Stimulated activated CD8-positive, alpha-beta memory T cell treated with anti-CD3 and anti-CD28 coated beads, Interleukin-2, amount 100 ng/mL, for 48 hours (primary cell): ENCODE measurements at places on chromosomes 1 and 21.

DNA sequence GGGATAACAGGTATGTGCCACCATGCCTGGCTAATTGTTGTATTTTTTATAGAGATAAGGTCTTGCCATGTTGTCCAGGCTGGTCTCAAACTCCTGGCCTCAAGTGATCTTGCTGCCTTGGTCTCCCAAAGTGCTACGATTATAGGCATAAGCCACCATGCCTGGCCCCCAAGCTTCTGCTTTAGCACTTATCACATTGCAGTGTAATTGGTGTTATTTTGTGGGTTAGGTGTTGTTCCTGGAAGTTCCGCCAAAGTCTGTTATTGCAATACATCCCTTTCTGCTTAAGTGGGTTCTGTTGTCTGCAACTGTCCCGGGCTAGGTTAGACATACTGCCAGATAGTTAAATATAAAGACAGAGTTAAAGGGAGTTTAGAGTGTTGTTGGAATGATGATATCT is 3.4 kb downstream of the ZCCHC17 start:
- DNase-seq = no peak

DNA sequence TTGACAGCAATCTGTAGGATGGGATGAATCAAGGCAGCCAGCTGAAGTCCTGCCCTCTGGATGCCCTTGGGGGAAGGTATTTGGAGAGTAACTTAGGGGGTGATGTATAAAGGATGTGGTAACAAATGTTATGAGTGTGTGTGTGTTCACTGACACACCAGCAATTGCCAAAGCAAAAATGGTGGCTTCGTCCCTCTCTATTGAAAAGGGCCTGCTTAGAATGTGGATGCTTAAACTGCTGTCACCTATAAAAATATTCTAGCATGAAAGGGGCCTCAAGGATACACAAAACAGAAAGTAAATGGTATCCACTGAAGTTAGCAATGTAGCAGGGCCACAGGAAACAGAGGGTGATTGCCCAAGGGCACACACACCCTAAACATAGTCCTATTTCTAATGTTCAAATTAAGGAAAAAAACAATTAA is 15.1 kb upstream of the AIM2 start:
- no peak for DNase-seq

GRCh38 chr1:212531796-212532195 is 76.8 kb upstream of the ATF3 start:
- no peak for DNase-seq

DNA sequence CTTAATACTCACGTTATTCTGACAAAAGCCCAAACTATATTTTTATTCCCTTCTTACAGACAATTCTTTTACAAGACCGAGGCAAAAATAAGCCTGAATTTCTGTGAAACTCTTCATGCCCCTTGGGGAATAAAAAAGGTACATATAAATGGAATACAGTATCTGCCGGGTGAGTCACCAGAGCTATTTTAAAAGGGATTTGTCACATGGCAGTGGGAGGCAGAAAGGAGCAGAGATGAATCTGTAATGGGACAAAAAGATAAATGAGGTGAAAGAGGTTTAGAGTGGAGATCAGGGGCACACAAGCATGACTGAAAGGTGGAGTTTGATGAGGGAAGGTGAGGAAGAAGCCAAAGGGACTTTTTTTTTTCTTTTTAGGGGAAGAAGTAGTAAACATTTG is 8.8 kb downstream of the XCL1 start:
- DNase-seq = no peak

DNA sequence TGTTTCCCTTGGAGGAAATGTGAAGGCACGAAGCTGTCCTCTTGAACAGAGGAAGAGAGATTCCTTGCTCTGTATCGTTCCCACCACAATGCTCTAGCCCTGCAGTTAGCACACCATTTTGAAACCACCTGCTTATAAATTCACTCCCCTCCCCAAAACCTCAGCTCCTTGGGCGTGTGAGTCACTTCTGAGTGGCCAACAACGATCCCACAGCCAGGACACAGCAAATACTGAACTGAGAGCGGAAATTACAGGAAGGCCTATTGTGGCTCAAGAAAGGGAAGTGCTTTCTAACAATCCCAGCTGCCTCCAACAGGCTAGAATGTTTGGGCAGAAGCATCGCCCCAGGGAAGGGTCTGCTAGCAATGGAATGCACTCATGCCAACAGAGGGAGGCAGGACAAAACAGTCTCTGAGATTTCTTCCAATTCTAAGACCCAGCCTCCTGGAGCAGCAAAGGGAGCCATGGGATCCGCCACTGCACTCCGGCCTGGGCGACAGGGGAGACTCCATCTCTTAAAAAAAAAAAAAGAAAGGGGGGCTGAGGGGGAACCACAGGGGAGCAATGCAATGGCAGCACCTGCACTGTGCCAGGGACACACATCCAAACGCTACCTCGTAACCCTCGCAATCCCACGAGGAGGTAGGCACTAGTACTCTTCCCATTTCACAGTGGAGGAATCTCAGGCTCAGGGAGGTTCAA is 1.9 kb downstream of the TMEM53 start:
- DNase-seq = no peak

DNA sequence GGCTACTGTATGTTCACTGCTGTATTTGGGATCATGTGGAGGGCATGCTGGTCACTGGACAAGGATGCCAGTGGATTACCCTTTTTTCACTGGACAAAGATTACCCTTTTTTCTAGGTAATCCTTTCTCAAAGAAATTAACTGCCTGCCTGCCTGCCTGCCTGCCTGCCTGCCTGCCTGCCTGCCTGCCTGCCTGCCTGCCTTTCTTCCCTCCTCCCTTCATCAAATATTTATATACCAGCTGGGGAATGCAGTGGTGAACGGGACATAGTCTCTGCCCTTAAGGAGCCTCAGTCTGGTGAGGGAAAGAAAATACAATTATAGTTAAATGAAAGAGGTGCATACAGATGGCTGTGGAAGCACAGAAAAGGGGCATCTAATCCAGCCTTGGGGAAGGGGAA is 85.0 kb downstream of the PGM1 start:
- no peak for DNase-seq

GRCh38 chr1:157363660-157364140 is 188.6 kb downstream of the FCRL5 start:
- DNase-seq = no peak

DNA sequence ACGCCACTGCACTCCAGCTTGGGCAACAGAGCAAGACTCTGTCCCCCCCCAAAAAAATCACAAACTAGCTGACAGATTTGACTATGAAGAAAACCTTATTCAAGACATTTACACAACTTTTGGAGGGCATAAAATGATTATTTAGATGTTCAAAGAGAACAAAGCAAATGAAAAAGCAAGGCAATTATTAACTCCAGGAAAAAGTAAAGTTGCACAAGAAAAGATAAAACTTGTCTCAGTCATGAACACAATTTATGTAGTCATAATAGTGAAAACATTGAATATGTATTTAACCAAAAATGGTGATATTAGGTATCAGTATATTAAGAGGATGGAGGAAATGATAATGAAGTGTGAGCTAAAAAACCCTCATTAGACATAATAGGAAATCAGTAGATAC is 11.9 kb upstream of the TARDBP start:
- DNase-seq = no peak

DNA sequence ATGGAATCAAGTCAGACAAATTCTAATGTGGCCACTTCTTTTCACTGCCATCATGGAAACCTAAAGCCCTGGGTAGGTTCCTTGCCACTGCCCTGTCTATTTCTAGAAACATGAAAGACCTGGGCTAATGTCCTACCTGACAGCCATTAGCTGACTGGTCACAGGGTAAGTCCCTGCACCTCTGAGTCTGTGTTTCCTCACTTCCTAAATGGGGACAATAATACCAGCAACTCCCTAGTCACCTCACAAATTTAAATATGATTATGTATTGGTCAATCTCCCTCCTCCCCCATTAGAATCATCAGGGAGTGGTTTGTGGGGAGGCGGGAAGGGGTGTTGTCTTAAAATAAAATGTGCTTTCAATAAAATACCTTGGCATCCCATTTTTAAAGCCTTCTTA is 2.2 kb downstream of the CREG1 start:
- no peak for DNase-seq
